ENCODE measurements at places on chromosomes 5 and 9.
A peak's percentile ranks its signal among the peaks of the same experiment; 100 is the strongest.

GRCh38 chr9:136655536-136656182, 7.1 kb upstream of the EGFL7 start:
- no peak for DNase-seq

GRCh38 chr5:151451626-151452520, 4.5 kb downstream of the SLC36A1 start:
- DNase-seq = no peak

GRCh38 chr9:109248133-109248581, 72.7 kb downstream of the EPB41L4B start:
- DNase-seq = no peak

- no peak for DNase-seq
Observed at GRCh38 chr5:39240750-39241149, 21.4 kb upstream of the FYB1 start.

DNA sequence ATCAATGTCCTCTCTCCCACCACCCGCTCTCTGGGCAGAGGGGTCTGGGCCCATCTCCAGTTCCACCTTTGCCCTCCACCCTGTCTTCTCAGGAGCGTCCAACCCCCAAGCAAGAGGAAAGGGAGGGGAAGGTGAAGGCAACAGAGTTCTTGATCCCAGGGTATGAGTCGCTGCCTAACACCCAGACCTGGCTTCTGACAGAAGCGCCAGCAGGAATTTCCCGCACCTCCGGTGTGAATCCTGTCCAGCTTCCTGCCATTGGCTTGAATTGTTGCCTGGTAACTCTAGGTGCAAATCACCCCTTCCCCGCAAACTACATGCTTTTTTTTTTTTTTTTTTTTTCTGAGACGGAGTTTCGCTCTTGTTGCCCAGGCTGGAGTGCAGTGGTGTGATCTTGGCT, 84.2 kb upstream of the IER5L start:
- DNase-seq = no peak

- no peak for DNase-seq
Observed at GRCh38 chr5:179816401-179816795, 4.3 kb upstream of the SQSTM1 start.

DNA sequence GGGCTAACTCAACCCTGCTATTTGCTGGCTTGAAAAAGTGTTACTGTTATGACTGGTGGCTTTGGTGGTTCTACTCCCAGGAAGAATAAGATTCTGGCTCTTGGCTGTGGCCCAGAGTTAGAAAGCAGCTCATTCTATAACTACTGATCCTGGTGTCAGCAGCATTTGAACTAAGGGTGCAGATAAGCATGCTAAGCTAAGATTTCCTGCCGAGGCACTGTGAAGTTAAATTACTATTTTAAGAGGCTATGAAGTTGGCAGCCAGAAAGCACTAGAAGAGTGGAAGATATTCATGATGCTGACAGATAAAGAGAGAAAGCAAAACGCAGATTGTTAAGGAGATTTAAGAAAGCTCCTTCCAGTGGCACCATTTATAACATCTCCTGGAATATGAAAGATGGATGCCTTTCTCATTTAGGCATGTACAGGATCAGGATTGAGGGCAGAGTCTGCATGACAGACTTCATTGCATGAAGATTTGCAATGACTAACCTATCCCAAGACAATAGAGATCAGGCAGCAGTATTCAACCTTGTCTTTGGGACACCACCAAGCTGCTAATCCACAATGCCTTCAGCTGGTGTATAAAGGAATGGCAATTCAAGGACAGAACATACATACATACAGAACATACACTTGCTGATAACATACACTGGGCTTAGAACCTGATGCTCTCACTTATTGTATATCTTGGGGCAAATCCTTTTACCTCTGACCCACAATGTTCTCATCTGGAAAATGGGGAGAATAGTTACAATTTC, 11.7 kb downstream of the BRINP1 start:
- no peak for DNase-seq

DNA sequence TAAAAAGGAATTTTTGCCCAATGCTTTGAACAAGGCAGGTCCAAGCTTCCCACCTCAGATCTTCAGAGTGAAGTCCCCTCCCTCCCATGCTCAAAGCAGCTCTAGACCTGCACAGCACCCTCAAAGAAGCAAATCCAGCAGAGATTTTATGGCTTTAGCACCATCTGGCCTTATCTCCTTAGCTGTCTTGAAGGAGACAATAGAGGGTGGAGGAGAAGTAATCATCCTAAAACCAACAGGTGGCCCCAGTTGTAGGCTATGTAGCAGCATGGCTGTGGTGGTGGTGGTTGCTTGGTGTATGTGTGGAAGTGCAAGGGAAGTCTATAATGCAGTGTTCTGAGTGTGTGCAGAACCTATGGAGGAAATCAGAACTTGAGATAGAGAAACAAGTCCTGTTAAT, 140.1 kb downstream of the GRIA1 start:
- DNase-seq = no peak

DNA sequence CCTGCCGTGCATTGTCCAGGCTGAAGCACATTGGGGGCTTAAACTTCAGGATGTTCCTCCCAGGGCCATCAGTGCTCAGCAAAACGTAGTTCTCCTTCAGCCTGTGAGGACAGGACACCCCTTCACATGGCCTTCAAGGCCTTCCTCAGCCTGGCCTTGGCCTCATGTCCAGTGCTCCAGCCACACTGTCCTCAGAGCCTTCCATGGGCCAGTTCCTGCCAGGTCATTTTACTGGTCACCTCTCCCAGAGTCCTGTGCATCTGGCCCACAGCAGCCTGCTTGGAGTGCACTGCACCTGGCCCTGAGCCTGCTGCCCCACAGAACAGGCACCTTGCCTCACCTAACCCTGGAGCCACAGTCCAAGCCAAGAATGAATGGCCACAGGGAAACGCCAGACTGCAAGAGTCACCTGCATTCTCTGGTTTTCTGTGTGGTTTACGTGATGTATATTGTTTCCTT, 8.7 kb downstream of the HNRNPAB start:
- DNase-seq = no peak

DNA sequence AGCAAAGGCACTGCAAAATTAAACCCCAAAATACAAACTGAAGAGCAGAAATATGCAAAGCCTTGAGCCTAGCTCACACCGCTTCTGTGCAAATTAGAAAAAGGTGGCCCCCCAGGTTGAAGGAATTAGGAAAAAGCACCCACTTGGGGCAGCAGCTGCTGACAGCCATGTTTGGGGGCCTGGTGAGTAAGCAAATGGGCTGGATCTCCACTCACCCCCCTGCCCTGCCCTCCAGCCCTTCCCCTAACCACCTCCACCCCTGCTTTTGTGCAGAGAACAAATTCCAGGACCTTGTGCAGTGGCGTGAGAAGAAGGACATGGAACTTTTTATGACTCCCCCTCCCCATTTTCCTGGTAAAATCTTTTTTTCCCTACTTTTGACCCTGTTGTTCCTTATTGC, 92.0 kb upstream of the DNAH5 start:
- DNase-seq = no peak

GRCh38 chr5:68129364-68129763, 86.2 kb upstream of the PIK3R1 start:
- DNase-seq = no peak

DNA sequence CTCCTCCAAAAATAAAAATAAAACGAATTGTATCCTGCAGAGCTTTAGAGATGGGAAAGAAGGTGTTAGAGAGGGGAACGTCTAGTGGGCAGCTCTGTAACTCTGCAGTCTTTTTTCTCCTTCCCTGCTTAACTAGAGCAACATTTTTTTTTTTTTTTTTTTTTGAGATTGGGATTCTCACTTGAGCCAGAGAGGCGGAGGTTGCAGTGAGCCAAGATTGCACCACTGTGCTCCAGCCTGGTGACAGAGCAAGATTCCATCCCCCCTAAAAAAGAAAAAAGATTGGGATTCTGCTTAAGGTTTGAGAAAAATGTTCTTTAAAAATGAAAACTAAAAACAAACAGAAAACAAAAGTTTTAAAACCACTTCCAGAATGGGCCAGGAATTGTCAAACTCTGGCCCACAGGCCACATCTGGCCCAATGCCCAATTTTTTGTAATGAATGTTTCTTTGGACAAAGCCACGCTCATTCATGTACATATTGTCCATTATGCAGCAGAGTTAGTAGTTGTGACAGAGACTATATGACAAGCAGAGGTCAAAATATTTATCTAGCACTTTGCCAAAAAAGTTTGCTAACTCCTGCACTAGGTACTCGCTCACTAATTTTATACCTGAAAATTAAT, 98.5 kb downstream of the ZCCHC7 start:
- no peak for DNase-seq

DNA sequence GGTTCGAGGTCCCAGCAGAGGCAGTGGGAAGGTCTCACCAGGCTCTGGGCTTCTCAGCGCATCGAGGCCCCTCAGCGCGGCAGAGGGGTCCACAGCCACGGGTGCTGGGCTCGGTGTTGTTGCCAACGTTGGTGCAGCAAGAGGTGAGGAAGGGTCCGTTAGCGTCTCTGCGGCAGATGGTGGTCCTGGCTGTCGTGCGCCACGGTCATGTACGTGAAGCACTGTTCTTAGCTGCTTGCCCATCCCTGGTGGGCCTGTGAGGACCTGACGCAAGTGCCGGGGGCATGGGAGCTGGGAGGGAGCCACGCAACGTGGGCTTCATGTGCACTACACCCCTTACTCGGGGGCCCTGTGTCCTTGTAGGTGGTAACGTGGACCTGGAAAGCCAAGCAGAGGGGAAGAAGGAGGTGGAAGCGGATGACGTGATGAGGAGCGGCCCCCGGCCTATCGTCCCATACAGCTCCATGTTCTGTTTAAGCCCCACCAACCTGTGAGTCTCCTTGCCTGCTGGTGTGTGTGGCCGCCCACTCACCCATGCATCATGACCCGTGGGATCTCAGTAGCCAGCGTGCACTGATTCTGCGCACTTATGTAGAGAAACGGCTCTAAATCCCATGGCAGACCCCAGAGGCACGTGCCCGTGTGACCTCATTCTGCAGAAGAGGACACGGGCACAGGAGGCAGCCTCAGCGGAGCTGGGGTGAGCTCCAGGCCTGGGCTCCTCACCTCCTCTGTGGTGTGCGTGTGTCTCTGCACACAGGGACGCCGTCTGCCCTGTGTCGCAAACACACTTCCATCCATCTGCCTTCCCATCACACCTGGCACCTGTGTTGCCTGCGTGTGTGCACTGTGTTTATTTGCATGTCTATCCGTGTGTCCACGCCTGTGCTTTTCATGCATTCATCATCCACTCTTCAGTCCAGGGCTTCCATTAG, 166.1 kb downstream of the CACNA1B start:
- DNase-seq = no peak

- no peak for DNase-seq
Observed at GRCh38 chr5:135703016-135703550, 124.3 kb upstream of the CXCL14 start.

DNA sequence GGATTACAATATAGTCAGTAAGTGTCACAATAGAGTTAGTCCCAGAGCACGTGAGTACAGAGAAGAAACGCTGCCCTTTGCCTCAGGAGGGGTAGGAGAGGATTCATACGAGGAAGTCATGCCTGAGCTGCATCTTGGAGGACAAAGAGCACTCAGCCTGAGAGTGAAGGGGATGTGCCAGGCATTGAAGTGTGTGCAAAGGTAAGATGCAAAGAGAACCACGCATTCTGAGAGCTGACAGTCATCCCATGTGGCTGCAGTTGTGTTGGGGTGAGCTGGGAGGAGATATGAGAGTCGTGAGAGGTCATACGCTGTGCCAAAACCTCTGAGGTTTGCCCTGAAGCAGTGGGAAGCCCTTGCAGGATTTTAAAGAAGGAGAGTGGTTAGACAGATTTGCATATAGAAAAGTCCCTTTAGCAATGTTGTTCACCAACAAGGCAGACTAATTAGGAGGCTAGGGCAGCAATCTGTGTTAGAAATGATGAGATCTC, 97.5 kb downstream of the PIP5K1B start:
- DNase-seq = peak; percentile 30

- no peak for DNase-seq
Observed at GRCh38 chr5:173786286-173787187, 101.6 kb upstream of the CPEB4 start.

- DNase-seq = no peak
Observed at GRCh38 chr9:112532427-112532826, 45.8 kb downstream of the KIAA1958 start.

GRCh38 chr9:19188771-19189170, 41.7 kb upstream of the DENND4C start:
- DNase-seq = no peak

GRCh38 chr5:151617841-151618710, 26.9 kb upstream of the FAT2 start:
- DNase-seq = no peak

- DNase-seq = no peak
Observed at GRCh38 chr5:107474716-107475489, 195.8 kb downstream of the EFNA5 start.

GRCh38 chr9:84512493-84512892, 157.0 kb upstream of the NTRK2 start:
- no peak for DNase-seq

- DNase-seq = no peak
Observed at GRCh38 chr5:56496581-56497063, 263.5 kb upstream of the ANKRD55 start.

DNA sequence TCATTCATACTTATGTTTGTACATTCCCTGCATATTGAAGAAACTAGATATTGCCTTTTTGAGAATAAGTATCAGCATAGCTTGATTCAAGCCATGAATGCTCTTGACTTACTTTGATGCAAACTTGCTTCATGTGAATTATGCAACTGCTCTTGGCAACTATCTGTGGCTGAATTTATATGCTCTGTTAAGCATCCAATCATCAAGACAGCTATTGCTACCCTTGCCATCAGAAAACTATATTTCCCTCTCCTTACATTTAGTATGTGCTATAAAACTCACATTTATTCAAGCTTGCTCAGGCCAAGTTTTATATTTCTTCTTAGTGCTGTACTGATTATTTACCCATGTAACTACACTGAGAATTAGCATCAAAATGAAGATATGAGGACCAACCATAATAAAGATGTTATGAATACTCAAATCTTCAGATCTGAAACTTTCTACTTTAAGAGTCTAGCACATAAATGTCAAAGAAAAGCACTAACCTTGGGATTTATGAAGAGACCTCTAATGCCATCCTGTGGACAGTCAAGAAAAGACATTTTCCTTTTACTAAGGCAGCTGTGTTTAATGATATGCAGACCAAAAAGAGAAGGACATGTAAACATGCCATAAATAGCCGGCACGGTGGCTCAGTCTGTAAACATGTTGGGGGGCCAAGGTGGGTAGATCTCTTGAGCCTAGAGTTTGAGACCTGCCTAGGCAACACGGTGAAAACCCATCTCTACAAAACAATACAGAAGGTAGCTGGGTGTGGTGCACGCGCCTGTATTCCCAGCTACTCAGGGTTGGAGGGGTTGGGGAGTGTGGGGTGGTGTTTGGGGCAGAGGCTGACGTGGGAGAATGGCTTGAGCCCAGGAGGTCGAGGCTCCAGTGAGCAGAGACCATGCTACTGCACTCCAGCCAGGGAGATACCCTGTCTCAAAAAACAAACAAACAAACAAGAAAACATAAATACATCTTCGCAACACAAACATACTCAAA, 267.0 kb upstream of the TYRP1 start:
- DNase-seq = no peak

- DNase-seq = no peak
Observed at GRCh38 chr9:37806271-37806670, 5.7 kb downstream of the DCAF10 start.

GRCh38 chr9:136046554-136046920, 48.6 kb downstream of the NACC2 start:
- DNase-seq = no peak

Measured in stimulated activated CD4-positive, alpha-beta T cell treated with anti-CD3 and anti-CD28 coated beads, Interleukin-15, amount 100 ng/mL, for 48 hours (primary cell).